ENCODE measurements at places on chromosomes 3 and 15.

GRCh38 chr3:155572085-155572484 lies 172.8 kb downstream of the PLCH1 start:
- no peak for DNase-seq

DNA sequence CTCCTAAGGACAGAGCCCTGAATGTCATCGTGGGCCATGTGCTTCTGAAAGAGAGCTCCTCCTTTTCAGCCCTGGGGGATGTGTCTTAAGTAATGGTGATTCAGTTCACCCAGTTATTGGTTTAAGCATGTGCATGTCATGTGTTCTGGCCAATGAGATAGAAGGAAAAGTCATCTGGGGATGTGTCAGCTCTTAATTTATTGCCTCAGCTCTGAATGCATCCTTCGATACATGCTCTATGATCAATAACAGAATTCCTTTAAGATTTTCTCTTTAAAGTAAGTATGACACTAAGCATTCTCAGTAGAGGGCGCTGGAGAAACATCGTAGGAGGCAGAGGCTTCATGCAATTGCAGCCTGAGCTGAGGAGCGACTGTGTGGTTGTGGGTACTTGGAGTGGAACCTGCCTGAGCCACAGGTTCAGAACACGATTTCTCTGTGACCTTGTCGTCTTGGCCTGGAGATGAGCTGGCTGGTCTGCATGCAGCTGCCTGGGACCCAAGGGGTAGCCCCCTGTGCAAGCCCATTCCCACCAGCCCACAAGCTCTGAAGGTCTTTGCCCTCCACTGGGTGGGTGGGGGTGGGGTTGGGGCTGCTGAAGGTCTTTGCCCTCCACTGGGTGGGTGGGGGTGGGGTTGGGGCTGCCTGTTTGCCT lies 69.5 kb downstream of the C3orf38 start:
- DNase-seq, result no peak

- no peak for DNase-seq
Observed at GRCh38 chr15:80816049-80816653, 37.0 kb downstream of the CEMIP start.

GRCh38 chr3:62277450-62277849 lies 95.9 kb downstream of the FEZF2 start:
- DNase-seq, result no peak

- DNase-seq, result no peak
Observed at GRCh38 chr3:188754267-188754666, 417.5 kb upstream of the TPRG1 start.

DNA sequence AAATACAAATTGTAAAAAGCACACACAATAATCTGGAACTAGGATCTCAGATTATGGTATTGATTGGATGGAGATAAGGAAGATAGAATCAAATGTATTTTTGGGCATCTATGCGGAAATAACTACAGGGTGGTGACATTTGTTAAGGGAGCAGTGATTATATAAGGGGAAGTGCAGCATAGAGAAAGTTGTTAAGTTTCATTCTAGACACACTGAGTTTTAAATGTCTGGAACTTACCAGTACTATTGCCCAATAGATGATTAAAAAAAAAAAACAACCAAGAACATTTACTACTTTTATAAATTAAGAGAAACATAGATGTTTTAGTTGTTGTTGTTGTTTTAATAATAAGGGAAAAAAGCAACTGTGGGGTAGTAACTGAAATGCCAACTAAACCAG lies 32.1 kb upstream of the C3orf38 start:
- no peak for DNase-seq

DNA sequence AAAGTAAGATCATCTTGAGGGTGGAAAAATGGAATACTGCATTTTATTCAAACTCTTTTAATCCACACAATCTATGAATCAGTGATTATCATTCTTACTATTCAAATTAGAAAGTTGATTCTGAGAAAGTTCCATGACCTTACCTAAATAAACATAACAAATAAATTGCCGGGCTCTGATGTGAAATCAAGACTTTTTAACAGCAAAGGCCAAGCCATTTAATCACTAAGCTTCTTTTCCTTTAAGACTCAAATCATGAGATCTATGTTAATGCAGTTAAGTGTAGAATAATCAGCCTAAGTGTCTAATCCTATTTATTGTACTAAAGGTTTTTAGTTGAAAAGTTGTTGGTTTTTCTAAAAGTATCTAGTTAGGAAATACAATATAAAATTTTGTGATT lies 857.0 kb downstream of the SI start:
- DNase-seq, result no peak

DNA sequence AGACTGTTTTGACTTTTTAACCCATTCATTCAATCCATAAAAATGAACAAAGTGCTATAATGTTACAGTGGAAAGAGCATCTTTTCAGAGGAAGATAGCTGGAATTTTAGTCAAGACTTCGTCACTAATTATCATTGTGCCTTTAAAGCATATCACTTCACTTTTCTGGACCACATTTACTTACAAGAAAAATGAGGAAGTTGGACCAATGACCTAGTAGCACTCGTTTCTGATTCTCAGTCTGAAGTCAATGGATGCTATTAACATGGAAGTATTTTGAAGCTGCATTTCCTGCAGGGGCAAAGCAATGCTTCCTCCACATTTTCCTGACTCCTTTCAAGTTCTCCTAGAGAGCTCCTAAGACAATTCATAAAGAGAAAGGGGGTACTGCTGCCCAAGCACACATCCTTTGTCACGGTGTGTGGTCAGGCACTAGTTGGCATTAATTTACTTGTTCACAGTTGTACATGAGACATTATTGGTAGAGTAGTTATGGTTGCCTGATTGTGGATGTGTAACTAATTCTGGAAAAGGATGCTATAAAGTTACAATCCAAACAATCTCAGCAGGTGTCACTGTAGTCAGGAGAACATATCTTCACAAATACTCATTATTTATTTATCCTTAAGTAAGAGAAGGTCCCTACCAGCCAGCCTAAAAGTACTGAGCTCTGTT lies 1049.1 kb downstream of the FHIT start:
- DNase-seq, result no peak

GRCh38 chr3:9250236-9250635 lies 790 bp upstream of the SRGAP3 start:
- DNase-seq, result no peak

DNA sequence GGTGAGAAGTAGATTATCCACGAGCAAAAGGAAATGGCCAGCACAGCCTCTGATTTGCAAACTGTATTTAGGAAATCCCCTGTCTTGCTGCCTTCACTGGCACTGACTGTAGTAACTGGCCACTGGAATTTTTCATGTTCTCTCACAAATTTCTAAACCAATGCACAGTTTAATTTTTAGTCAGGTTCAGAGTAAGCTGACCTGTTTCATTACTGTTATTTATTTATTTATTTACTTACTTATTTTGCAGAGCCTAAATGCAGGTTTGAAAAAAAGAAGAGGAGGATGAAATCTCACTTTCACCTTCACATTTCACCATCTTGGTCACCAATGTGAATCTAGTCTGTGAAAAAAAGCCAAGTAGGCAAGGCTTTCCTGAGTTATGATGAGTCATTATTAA lies 291.0 kb downstream of the PLOD2 start:
- no peak for DNase-seq

DNA sequence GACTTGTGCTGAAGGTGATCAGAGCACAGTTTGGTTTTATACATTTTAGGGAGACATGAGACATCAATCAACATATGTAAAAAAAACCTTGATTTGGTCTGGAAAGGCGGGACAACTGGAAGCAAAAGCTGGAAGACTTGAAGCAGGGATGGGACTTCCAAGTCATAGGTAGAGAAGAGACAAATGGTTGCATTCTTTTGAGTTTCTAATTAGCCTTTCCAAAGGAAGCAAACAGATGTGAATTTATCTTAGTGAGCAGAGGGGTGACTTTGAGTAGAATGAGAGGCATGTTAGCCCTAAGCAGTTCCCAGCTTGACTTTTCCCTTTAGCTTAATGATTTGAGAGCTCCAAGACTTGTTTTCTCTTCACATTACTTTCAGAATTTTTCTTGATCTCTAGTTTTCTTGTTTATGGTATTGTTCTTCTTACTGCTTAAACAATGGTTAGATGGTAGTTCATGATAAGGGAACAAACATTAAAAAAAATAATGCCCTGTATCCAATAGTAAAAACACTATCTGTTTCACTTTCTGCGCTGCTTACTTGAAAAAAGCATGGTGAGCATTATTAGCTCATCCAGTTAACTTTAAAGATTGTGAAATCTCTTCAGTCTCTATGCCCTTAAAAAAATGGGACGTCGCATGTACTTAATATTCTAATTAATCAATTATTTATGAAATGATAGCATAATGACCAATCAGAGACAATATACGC lies 48.5 kb upstream of the BCHE start:
- no peak for DNase-seq

GRCh38 chr15:99958426-99959097 lies 225.3 kb upstream of the LYSMD4 start:
- DNase-seq, result no peak

- no peak for DNase-seq
Observed at GRCh38 chr3:177441813-177442646, 244.7 kb upstream of the TBL1XR1 start.

DNA sequence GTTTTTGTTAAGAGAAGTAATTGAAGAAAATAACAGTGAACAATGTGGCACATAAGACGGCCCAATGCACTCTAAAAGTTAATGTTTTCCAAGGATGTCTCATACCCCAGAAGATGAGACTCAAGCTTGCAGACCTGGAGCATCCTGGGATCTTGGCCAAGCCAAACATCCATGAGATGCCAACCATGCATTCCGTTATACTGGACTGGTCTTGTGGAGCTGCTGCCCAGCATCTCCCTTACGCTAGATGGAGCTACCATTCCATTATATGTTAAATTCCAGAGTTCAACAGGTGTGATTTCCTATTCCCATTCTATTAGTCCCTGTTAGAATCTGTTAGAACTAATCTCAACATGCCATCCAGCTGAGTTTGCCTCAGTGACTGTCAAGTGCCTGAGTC lies 181.8 kb downstream of the PDCD6IP start:
- peak; percentile 57 for DNase-seq
